ENCODE measurements at places on chromosomes 1 and 21.

GRCh38 chr1:225253173-225253572 lies 174.7 kb downstream of the LBR start:
- no peak for DNase-seq

DNA sequence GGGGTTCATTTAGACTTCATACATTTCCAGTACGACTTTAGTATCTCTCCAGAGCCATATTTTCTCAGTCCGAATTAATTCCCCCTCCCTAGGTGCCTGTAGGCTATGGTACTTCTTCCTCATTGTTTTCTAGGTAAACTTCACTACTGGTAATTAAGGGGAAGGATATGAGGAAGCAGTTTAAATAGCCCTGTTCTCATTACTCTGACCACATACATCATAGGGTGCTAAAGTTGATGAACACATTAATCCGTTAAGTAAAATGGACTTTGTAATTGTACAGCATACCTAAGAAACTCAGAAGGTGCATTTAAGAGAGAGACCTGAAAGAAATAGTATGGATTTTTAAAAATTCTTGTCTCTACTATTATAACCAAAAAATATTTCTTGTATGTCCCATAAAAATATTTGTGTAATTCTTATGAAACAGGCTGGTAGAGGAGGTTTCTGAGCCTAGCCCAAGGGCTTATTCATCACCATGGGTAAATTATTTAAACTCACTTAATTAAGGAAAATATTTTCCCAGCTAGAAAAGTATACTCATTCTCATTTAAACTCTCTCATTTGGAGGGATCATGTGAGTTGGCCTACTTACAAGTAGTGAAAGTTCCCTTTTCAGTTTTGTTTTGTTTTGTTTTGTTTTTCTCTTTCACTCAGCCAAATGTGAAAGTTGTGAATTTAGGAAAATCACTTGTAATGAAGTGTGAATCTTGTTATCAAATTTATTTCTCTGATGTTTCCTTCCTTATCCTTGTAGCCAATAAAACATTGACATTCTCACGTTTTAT lies 2.0 kb downstream of the PRMT6 start:
- DNase-seq: no peak

GRCh38 chr1:61222240-61222639 lies 139.9 kb downstream of the NFIA start:
- no peak for DNase-seq

DNA sequence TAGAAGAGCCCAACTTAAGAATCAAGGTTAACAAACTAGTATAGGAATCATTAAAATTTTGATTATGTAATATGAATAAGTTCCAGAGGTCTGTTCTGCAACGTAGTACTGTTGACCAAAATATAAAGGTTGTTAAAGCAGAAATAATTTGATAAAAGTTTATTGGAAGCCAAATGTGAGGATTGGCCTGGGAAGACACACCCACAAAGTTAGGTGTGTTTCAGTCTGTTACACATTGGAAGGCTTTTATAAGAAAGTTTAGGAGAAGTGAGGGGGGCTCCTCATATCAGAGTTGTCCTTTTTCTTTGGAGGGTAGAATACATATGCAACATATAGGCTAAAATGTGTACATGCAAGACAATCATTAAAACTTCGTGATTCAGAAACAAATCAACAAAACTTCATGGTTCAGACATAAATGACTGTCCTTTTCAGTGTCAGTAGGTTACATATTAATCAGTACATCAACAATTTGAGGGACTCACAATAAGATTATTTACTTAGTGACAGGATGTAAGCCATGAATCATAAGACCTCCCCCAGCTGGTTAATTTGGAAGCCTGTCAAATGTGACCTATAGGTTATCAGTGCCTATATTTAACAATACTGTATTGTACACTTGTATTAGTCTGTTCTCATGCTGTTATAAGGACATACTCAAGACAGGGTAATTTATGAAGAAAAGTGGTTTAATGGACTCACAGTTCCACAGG lies 245.0 kb upstream of the B3GALT2 start:
- DNase-seq: no peak

- no peak for DNase-seq
Measured at GRCh38 chr1:178886551-178886950, 15.7 kb upstream of the ANGPTL1 start.

GRCh38 chr21:16583556-16583955 lies 853.8 kb downstream of the USP25 start:
- no peak for DNase-seq

DNA sequence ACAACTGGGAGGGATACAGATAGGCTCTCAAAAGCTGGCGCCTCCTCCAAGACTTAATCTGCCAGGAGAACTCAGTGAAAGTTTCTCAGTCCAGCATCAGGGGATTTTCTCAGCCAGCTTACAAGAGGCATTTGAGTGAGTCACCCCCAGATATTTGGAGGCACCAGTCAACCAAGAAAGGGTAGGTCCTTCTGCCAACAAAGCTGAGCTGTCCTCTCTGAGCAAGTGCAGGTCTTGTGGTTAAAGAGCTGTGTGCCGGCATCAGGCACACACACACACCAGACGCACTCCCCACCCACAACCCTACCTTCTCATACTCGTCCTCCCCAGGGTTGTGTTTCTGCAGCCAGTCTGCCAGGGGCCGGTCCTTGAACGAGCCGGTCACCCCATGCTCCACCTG lies 27.0 kb upstream of the PPP1R15B start:
- peak; percentile 94 for DNase-seq

- DNase-seq: no peak
Measured at GRCh38 chr21:46082713-46082962, 15.3 kb upstream of the COL6A2 start.

GRCh38 chr1:27044613-27045151 lies 32.0 kb upstream of the TENT5B start:
- DNase-seq: peak; percentile 52

GRCh38 chr1:205317311-205317917 lies 4.1 kb downstream of the NUAK2 start:
- no peak for DNase-seq

- no peak for DNase-seq
Measured at GRCh38 chr1:231187571-231187970, 25.7 kb downstream of the TRIM67 start.

GRCh38 chr1:47432071-47433036 lies 5.5 kb upstream of the FOXD2 start:
- peak; percentile 66 for DNase-seq

DNA sequence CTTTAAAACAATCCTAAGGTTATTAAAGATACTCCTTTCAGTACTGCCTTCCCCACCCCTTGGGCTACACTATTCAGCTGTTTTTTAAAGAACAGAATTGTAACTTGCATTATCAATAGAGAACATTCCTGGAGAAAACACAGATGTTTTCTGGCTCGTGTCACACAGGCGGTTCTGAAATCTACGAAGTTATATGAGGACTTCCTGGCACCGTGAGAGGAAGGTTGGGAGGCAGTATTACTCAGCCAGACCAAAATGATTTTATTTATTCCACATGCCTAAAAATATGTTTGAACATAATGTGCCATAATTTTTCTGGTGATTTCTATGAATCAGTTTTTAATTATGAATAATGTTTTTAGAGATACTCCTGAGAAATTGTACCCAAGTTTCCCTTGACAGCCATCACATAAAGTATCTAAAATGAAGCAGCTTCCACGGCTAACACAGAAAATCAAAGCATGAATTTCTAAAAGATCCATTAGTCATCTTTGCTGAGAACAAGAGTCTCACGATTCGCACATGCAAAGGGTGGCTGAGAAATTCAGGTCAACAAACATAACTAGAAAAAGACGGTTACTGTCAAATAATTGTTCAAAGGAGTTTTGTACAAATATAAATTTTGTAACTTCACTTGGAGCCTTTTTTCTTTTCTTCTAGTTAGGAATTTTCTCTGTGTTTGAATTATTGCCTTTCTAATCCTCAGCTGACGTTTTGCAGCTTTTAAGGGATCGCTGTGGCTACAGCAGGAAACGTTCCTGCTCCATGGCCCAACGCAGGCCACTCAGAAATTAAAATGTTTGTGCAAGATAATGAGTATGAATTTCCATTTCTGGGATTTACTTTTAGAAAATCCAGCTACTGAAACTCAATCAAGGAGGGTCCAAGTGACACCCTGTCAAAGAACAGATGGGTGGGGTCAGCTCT lies 8.0 kb upstream of the SIM2 start:
- no peak for DNase-seq

- no peak for DNase-seq
Measured at GRCh38 chr1:196214866-196215265, 393.4 kb downstream of the KCNT2 start.

- no peak for DNase-seq
Measured at GRCh38 chr1:161492827-161493226, 12.4 kb upstream of the FCGR2A start.

- no peak for DNase-seq
Measured at GRCh38 chr1:157652859-157653493, 47.6 kb downstream of the FCRL3 start.

GRCh38 chr1:218304281-218305039 lies 19.4 kb downstream of the RRP15 start:
- no peak for DNase-seq

- no peak for DNase-seq
Measured at GRCh38 chr1:112006416-112007025, 17.1 kb upstream of the KCND3 start.

DNA sequence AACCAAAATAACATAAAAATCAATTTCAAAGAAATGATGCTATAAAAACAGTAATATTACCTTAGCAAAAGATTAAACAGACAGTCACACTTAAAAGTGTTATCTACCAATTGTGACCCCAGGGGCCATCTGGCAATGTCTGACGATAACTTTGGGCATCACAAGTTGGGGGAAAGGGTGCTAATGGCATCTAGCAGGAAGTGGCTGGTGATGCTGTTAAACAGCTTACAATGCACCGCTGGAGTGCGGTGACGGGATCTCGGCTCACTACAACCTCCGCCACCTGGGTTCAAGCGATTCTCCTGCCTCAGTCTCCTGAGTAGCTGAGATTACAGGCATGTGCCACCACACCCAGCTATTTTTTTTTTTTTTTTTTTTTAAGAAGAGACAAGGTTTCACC lies 27.6 kb downstream of the NUP133 start:
- no peak for DNase-seq

DNA sequence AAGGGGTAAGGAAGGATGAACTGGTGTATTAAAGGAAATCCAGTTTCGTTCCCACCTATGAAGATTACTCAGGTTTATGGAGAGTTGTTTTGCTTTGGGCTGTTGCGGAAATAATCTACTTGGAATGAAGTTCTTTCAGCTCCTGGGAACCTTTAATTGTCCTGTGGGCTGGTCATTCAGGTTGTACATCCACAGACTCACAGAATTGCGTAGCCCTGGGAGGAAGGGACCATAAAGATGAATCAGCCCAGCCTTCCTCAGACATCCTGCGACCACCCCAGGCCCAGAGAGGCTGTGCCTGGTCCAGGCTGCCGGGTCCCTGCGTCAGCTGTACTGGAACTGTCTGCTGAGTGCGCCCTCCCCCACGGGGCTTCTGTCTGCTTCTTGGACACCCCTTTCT lies 72.7 kb downstream of the GALNT2 start:
- DNase-seq: no peak

- DNase-seq: no peak
Measured at GRCh38 chr1:6870086-6870485, 84.8 kb downstream of the CAMTA1 start.

- no peak for DNase-seq
Measured at GRCh38 chr1:54254055-54254454, 54.1 kb downstream of the MRPL37 start.

GRCh38 chr21:15254111-15254510 lies 189.3 kb upstream of the NRIP1 start:
- DNase-seq: no peak

- DNase-seq: no peak
Measured at GRCh38 chr1:201259476-201260235, 23.6 kb upstream of the PKP1 start.

DNA sequence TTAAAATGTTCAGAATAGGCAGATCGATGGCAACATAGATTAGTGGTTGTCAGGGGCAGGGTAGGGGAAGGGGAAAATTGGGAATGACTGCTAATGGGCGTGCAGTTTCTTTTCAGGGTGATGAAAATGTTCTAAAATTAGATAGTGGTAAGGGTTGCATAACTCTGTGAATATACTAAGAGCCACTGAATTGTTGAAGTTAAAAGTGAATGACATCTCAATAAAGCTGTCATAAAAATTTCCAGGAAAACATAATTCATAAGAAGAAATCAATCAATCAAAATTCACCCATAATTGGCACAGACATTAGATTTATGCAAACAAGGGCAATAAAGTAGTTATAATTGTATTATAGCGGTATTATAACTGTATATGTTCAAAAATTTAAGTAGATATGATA lies 228.2 kb downstream of the PCP4 start:
- DNase-seq: no peak

- DNase-seq: no peak
Measured at GRCh38 chr1:22323846-22324504, 127.7 kb upstream of the ZBTB40 start.

GRCh38 chr1:234148350-234148749 lies 224.9 kb upstream of the COA6 start:
- no peak for DNase-seq

GRCh38 chr1:18537386-18538306 lies 56.9 kb downstream of the KLHDC7A start:
- DNase-seq: no peak

DNA sequence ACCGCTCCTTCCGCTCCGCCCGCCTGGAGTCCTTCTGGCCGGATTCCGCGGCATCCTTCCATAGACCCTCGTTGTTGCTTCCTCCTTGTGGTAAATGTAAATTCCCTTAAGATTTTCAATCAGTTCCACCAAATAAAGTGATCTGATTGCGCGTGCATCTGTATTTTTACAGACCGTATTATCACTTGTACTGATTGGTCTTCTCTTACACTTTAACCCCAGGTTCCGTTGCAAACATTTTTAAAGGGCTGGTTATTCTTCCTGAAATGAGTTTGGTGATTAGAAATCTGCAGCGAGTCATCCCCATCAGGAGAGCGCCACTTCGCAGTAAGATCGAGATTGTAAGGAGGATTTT lies 483 bp downstream of the YBEY start:
- DNase-seq: no peak

GRCh38 chr1:15866721-15867201 lies 19.3 kb downstream of the SPEN start:
- no peak for DNase-seq

DNA sequence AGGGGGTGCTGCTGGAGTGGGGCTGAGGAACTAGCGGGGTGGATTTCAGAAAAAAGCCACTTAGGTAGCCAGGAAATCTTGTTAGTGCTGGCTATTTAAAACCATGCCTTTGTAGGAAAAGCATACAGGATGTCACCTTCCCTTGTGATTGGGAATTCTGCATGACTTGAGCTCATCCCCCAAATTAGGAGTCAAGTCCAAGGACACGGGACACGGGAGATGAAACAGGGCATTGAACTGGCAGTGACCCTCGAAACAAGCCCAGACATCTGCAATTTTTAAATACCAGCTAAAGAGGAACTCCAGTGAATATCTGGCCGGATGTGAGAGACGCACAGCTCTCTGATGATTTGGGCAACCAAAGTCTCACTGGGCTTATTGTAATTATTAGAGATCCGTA lies 32.8 kb downstream of the C2CD2 start:
- no peak for DNase-seq
